ENCODE measurements at places on chromosomes 2 and 18.

GRCh38 chr18:44708451-44709083, 27.9 kb downstream of the SETBP1 start:
- no peak for DNase-seq

- DNase-seq: no peak
Measured at GRCh38 chr2:26770986-26771586, 7.0 kb downstream of the SLC35F6 start.

- DNase-seq: no peak
Measured at GRCh38 chr2:203399031-203399430, 70.8 kb downstream of the ABI2 start.

DNA sequence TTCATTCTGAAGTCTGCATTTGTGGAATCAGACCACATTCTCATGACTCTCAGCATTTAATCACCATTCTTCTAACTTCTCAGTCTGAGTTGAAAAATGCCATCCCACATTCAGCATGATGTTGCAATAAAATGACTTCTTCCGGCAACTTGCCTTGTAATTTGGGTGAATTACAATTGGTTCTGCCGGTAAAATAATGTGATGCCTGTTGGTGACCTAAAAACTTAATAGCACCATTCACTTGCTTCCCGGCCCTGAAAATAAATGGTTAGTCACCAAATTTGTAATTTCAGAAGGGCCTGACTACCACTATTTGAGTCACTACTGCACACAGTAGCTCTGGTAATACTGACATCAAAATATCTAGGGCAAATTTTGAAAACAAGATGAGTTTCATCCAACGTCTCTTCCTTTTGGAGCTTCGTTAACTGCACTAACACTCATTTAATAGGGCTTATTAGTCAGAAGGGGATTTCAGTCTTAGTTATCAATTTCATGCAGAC, 637.1 kb upstream of the CHAC2 start:
- no peak for DNase-seq

DNA sequence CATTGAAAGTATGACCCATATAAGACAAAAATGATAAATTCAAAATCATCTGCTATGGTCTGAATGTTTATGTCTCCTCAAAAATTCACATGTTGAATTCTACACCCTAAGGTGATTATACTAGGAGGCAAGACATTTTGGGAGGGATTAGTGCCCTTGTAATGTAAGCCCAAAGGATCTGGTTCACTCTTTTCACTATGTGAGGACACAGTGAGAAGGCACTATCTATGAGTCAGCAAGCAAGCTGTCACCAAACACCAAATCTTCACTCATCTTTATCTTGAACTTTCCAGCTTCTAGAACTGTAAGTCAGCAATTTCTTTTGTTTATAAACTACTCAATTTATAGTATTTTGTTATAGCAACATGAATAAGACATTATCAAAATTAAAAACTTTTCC, 284.7 kb upstream of the ZC3H15 start:
- no peak for DNase-seq

GRCh38 chr2:122864728-122865127, 1109.3 kb downstream of the TSN start:
- DNase-seq: no peak
